Skin of body (tissue), 3 donors: ENCODE measurements at places on chromosomes 6 and 20. TPM values are rescaled to one million over a fixed set of nuclear protein-coding genes. Genes with fewer than 3 reads are reported as not detected.

- DNase-seq: peak; percentile 80
These were observed 96.7 kb downstream of the FYN start for GRCh38 chr6:111776236-111777221.

GRCh38 chr6:134339216-134339615 is 21.3 kb upstream of the SGK1 start:
- DNase-seq: no peak

The LTA gene
- total RNA-seq: not detected

GRCh38 chr6:155830531-155830930 is 374.9 kb upstream of the NOX3 start:
- no peak for DNase-seq

- no peak for DNase-seq
These were observed 82.8 kb downstream of the MLIP start for GRCh38 chr6:54194067-54194466.

GRCh38 chr6:31763619-31763940 is 1.1 kb downstream of the SAPCD1 start:
- DNase-seq: peak; percentile 29

The MAS1 gene
- total RNA-seq: under 0.01 TPM

The KCNQ2 gene
- 1.2 TPM for total RNA-seq

DNA sequence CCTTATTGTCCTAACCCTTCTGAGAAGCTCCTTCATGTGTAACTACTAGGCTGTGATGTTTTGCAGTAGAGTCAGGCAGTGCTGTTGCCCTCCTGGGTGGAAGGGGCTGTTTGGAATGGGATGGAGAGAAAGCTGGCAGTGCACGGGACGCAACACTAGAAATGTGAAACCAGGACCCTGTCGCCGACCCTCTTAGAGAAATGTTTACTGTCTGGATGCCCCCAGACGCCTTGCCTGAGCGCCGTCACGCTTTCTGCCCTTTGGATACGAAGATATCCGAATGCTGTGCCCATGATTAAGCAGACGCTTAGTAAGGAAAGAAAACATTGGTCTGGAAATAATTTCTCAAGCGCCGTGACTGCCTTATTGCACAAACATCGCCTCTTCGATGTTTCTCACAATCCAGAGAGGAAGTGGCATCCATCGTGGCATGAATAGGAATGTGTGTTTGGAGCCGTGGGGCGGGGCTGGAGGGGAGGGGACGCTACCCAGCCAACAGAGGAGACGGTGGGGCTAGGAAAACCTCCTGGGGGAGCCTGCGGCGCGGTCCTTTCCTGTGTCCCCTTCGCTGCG is 661 bp upstream of the PPP1R14C start:
- DNase-seq: no peak

The MAK gene
- 0.10 TPM for total RNA-seq

GRCh38 chr20:54153847-54154246 is 19.9 kb downstream of the CYP24A1 start:
- no peak for DNase-seq

- no peak for DNase-seq
These were observed 27.0 kb upstream of the RNF144B start for GRCh38 chr6:18360188-18360587.

- no peak for DNase-seq
These were observed 766 bp downstream of the SLC16A10 start for GRCh38 chr6:111087871-111088667.

The DLK2 gene
- 2.7 TPM for total RNA-seq

DNA sequence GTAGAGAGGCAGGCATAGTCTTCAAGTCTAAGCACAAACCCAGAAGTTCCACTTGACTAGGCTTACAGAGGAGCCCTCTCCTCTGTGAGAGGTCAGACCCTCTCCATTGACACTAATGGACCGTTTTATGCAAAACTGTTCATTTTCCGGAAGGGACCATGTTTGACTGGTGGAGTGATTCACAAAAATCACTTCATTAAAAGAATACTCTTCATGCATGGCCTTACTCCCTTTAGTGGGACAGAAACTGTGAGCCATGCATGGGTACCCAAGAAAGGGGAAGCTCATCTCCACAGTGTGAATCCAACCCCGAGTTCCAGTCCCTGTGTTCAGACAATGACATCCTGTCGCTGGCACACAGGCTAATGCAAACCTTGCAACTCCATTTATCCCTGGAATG is 63.2 kb downstream of the OLIG3 start:
- DNase-seq: no peak

DNA sequence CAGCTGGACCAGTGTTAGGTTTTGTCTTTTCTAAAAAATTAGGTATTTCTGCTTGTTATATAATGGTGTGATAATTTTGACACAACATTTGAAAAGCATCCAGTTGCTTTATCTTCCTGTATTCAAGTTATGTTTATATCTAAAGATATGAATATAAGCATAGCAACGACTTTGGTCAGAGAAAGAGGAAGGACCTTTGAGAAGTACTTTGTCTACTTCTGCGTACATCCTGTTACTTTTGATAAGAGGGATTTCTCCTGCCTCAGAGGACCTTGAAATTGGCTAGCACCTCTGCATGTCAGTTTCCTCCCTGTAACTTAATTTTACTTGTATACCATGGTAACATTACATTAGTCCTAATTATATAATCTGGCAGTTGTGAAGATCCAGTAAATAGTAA is 24.8 kb downstream of the PHF20 start:
- no peak for DNase-seq
